Stimulated activated CD8-positive, alpha-beta memory T cell treated with anti-CD3 and anti-CD28 coated beads, Interleukin-4, amount 100 ng/mL, for 1 hour (primary cell): ENCODE measurements at places on chromosomes 7 and 10.

- DNase-seq: no peak
Measured at GRCh38 chr10:78783753-78784152, 285.0 kb upstream of the ZMIZ1 start.

GRCh38 chr7:116431787-116432526, 67.6 kb upstream of the CAV2 start:
- DNase-seq: no peak

DNA sequence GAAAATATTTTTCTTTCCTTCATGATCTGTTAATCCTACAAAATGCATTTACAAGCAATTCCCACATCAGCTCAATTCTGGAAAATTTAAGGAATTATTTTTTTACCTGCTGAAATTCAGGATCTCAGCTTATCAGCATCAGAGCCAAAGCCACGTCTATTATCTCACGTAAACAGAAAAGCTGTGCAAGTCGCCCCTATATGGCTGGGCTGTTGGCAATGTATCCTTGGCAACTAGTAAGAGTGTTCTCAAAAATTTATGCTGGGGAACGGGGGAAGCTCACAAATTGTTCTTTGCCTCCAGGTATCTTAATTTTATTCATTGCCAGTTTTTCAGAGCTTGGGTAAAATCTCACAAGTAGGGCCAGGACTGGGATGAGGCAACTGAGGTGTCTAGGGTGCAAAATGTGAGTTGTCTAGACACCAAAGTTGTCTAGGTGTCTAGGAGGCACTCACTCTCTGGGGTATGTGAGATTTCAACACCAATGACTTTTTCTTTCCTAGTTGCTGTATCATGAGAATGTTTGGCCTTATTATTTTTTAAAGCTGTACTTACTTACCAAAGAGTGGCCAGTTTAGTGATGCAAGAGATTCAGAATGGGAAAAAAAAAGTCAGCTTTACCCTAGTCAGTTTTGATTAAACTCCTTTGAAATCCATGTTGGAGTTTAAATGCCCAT, 5.1 kb downstream of the GSTO2 start:
- no peak for DNase-seq

GRCh38 chr10:122263971-122264370, 7.1 kb upstream of the BTBD16 start:
- DNase-seq: no peak

- DNase-seq: no peak
Measured at GRCh38 chr10:112525200-112525599, 78.2 kb downstream of the VTI1A start.

DNA sequence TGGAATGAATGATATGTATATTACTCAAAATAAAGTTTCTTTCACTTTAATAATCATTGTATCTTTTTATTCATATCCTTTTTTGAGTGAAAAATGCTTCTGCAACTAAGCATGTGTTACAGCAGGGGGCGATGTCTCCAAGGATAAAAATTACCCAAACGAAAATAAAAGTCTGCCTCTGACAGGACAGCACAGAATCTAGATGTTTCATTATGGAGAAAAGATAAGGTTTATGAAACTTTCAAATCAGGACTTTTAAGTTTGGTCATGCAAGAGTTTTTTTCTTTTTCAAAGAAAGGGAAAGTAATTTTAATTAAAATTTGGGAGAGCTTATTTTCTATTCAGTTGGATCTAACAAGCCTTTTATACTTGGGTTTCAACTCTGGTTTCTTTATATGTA, 48.4 kb downstream of the TES start:
- no peak for DNase-seq

DNA sequence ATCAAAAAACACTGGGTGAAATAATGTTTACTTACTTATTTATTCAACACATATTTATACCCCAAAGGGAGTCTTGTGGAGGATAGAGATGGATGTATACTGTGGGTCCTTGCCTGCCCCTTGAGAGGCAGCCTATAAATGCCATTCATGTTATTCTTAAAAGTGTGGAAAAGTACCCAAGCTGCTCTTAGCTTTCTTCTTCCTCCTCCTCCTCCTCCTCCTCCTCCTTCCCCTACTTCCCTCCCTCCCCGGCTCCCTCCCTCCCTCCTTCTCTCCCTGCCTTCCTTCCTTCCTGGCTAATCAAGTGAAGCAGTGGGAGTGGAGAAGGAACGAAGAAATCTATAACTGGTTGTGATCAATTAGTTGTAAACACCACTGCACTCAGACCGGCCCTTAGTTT, 21.2 kb upstream of the IGF2BP3 start:
- DNase-seq: no peak

GRCh38 chr10:63525021-63525420, 3.8 kb downstream of the REEP3 start:
- no peak for DNase-seq

DNA sequence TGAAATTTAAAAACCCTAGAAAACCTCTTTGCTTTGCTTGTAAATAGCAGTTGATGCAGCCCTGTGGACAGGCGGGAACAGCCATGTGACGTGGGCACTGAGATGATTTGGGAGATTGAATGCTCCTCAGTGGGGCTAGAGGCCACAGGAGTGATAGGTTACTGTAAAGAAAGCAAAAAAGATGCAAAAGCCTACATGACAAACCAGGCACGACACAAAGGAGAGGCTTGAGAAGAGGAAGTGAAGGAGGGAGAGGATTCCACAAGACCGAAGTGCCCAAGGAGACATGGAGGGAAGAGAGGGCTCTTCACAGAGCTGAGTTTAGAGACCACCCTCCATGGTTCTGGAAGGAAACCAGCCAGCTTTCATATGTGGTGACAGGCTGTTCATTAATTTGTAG, 25.7 kb downstream of the IKZF1 start:
- no peak for DNase-seq

DNA sequence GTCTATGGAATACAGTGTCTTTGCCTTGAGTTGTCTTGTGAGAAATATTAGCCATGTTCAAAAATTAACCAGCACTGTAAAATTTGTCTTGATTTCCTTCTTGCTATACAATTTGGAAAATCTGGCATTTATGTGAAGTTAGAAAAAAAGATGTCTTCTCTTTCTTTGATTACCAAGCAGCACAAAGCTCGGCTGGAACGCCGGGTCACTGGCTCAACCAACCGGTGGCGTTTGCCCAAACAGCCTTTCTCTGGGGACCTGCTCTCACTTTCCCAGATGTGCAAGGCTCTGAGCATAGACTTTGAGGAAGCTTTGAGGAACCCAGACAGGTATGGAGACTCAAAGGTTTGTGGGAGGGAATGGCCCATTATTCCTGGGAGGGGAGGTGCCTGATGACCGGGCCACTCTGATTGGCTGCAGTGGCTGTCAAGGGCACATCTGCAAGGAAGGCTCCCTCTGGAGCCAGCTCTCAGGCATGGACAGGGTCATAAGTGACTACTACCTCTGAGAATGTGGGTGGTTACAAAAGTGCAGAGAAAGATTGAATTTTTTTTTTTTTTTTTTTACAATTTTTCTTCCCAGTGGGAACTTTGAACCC, 5.6 kb downstream of the BTBD16 start:
- no peak for DNase-seq
